ENCODE measurements at places on chromosomes 12 and 14. TPM values are rescaled to one million over a fixed set of nuclear protein-coding genes. Genes with fewer than 3 reads are reported as not detected.

The BDKRB1 gene
- total RNA-seq: not detected

The SRRM4 gene
- not detected for total RNA-seq

The FAM186B gene
- 0.13 TPM for total RNA-seq

The INHBC gene
- total RNA-seq: not detected

The CAPZA3 gene
- not detected for total RNA-seq

The CLEC2B gene
- total RNA-seq: 53.5 TPM

The GRIP1 gene
- total RNA-seq: under 0.01 TPM

The KRT2 gene
- total RNA-seq: not detected

The SLC15A4 gene
- 30.0 TPM for total RNA-seq

The LTB4R gene
- 2.0 TPM for total RNA-seq

The EFS gene
- total RNA-seq: not detected

The ABCD2 gene
- not detected for total RNA-seq

The NCAPD2 gene
- 52.6 TPM for total RNA-seq

Data from dermis microvascular lymphatic vessel endothelial cell (primary cell).